Activated T-cell treated with anti-CD3 and anti-CD28 coated beads for 48 hours (primary cell): ENCODE measurements at places on chromosomes 12 and 14.

DNA sequence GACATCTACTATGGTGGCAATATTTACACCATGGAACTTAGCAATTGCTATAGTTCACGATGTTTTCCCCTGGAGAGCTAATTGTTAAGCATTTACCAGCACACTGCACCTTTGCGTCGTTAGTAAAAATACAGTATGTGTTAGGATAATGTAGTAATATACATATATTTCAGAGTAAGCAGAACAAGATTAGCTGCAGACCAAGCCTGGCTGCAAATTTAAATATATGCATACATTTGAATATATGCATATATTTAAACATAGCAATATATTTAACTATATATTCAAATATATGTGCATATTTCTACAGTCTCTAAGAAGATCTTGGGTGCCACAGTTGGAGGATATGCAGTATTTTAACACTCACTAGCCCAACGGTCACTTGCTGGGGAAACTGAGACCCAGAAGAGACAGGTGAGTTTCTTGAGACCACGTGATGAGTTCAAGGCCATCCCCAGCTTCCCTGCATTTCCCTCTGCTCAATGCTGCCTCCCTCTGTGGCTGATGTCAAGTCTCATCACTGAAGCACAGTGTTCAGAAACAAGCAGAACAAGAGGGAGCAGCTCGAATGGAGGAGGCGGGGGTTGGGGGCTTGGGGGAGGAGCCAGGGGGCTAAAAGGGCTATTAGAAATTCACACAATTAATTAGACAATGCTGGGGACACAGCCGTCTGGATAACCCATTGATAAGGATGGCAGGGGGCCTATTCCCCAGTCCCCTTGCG lies 708.0 kb downstream of the MED13L start:
- DNase-seq: no peak

- no peak for DNase-seq
Observed at GRCh38 chr12:122793685-122794106, 19.3 kb downstream of the CCDC62 start.

DNA sequence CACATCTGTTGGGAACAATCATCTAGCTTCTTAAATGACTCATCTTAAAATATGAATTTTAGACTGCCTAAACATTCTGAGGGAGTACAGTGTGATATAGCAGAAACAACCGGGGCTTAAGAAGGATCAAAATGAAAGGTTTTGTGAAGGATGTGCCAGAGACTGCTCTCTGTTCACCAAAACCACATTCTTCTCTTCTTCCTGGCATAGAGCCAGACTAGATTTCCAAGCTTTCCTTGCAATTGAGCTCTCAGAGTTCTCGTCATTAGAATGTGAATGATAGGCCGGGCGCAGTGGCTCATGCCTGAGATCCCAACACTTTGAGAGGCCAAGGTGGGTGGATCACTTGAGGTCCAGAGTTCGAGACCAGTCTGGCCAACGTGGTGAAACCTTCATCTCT lies 94.5 kb downstream of the LRRIQ1 start:
- DNase-seq: no peak

DNA sequence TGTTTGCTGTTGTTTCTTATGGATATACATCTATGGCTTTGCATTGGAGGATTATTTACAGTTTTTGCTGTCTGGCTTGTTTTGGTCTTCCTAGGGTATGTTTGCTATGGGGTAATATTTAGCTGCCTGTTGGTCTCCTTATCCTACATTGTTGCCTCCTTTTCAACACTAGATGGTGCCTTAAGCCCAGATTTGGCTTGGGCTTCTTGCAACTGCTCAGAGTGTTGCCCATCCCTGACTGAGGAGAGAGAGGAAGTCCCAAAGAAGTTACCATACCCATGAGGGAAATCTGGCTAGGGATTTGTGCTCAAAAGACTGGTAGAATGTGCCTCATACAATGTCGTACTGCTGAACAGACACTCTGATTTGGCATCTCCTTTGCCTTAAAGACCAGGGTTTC lies 94.6 kb upstream of the MUCL1 start:
- DNase-seq: no peak

- peak; percentile 25 for DNase-seq
Observed at GRCh38 chr12:8890313-8891085, 23.8 kb upstream of the PHC1 start.

DNA sequence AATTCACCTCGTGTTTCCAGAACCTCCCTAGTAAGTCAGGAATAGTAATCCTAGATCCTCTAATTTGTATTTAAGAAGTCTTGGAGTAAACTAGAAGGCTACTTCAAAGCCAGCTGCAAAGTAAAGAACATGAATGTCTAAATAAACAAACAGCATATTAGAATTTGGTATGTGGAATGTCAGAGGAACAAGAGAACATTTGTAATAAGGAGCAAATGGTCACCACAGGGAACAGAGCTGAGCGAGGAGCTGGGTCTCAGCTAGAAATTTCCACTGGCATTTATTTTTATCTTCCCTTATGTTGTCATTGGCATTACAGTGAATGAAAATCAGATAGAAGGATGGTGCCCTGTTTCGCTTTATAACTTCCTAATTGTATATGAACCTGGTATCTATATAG lies 50.2 kb downstream of the FRMD6 start:
- DNase-seq: no peak

DNA sequence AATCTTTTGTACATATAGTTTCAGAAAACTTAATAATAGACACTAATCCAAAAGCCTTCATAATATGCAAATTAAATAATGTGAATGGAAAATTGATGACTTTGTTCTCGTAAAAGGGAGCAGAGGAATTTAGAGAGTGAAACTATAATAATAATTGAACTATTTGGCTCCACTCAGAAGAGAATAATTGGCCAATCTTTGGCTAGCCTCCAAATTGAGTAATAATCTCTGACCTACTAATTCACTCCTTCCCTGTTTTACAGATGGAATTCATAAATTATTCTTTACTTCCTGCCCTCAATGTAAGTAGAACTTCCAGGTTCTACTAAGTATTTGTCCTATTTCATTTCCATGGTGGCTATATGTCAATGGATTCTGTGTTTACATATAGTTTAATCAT lies 15.8 kb downstream of the TRIM9 start:
- DNase-seq: no peak

- no peak for DNase-seq
Observed at GRCh38 chr12:21026302-21026701, 104.7 kb upstream of the SLCO1B1 start.

GRCh38 chr12:11707535-11707934 lies 58.1 kb downstream of the ETV6 start:
- DNase-seq: no peak

DNA sequence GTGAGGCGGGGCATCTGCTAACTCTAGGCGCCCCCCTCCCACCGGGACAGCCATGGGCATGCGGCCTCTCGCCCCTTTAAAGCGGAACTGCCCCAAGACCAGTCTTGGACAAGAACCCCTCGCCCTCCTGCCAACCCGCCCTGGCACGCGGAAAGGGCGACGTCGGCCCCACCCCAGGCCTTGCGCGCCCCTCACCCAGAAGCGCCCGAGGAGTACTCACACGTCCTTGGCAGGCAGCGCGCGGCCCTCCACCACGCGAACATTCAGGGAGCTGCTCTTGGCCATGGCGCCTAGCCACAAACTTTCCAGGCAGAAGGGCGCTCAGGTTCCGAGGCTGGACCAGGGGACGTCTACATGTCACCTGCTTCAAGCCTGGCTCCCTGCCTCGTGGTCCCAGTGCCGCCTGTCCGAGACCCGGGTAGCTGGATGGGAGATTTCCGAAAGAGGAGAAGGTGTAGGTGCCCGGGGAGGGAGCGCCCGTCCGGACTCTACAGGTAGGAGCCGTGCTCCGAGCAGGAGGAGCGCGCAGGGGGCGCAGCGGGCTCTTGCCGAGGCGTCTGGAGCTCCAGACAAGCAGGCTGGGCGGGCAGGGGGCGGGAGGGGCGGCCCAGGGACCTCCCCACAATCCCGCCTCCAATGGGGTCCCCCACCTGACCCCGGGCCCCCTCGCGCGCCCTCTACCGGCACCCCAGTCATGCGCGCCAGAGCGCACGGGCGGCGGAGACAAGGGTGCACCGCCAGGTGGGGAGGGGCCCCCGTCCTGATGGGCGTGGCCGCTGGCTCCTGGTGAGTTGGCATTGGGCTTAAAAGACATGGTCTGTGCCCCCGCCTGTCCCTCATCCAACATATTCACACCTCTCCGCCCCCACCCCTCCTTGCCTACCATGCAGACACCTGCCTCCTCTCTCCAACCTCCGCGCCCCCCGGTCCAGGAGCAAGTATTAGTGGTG lies at the start of gene RASAL1:
Gene RASAL1, minus strand, starts transcription at position 584 of the 950 bp plus-strand sequence. Its CDS starts 299 bp downstream, at position 285.
- peak; percentile 89 for DNase-seq
